ENCODE measurements at places on chromosomes 3 and 15.

DNA sequence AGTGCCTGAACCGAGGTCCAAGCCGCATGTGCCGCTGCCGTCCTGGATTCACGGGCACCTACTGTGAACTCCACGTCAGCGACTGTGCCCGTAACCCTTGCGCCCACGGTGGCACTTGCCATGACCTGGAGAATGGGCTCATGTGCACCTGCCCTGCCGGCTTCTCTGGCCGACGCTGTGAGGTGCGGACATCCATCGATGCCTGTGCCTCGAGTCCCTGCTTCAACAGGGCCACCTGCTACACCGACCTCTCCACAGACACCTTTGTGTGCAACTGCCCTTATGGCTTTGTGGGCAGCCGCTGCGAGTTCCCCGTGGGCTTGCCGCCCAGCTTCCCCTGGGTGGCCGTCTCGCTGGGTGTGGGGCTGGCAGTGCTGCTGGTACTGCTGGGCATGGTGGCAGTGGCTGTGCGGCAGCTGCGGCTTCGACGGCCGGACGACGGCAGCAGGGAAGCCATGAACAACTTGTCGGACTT, 7.1 kb downstream of the DLL4 start:
- no peak for DNase-seq

DNA sequence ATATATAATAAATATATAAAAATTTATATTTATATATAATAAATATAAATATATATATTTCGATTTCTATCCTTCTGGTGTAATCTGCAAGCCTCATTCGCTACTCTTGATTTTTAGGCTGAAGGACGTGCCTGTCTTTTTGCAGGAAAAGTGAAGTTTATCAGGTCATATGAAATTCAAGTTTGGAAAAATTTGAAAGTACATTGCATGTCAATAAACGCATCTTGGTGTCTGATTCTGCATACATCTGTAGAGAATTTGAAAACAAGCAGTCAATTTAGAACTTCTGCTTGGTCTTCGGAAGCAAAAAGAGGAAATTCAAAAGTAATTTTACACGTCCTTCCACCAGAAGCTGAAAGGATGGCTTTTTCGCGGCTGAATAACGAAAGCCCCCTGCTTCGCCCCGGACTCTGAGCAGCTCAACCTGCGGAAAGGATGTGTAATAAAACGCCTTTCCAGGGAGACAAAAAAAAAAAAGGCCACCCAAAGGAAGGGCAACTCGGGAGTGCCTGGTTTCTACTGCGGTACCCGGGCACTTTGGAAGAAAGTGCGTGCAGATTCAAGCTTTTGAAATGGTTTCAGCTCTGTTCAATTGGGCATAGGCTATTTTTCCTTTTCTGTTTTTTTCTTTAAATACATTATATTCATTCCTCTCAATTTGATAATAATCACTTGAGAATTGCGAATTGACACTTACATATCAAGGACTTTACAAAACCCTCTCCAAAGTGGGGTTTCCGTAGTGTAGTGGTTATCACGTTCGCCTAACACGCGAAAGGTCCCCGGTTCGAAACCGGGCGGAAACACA, 1.5 kb upstream of the MYNN start:
- peak; percentile 10 for DNase-seq

- DNase-seq: no peak
Observed at GRCh38 chr3:141448606-141449220, 38.1 kb upstream of the RASA2 start.

GRCh38 chr3:68963891-68964290, 31.5 kb upstream of the TAFA4 start:
- DNase-seq: no peak

DNA sequence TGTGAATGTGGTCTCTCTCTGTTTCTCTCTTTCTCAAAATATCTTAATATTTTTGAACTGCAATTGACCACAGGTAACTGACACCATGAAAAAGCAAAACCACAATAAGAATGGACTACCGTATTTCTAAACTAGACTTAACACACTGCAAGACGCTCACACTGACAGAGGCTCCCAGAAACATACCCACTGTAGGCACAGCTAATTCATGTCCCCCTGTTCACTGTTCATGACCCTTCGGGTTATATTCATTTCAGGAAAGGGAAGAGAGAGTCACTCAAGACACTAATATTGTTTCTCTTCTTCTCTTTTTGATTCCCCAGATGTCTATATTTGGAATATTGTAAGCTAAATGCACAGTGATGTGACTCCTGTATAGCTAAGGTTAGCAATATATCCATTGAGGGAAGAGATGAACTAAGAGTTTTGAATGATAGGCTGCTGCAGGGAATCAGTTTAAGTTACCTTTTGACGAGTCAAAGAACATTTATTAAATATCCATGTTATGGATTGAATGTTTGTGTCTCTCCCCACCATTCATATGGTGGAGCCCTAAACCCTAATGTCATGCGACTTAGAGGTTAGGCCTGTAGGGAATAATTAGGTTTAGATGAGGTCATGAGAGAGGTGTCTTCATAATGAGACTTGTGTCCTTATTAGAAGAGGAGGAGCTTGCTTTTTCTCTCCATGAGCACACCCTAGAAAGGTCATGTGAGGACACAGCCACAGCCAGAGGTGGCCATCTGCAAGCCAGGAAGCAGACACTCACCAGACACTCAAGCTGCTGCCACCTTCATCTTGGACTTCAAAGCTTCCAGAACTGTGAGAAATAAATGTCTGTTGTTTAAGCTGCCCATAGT, 216.6 kb upstream of the GRM7 start:
- no peak for DNase-seq

DNA sequence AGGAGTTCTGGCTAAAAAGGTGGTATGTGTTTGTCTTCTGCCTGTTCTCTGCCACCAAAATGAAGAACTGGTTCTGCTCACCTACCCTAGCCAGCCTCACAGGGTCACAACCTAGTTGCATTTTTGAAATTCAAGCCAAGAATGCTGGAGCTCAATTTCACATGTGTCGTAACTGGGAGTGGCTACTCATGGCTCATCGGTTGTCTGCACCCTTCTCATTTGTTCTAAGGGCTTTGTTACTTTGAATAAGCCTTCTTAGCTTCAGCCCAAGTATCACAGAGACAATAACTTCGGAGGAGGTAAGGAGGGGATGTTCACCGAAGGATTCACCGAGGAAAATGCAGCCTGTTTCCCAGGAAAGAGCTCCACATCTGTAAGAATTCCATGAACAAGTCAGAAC, 134.3 kb upstream of the RARB start:
- no peak for DNase-seq

- no peak for DNase-seq
Observed at GRCh38 chr3:160154033-160154432, 71.2 kb upstream of the C3orf80 start.

DNA sequence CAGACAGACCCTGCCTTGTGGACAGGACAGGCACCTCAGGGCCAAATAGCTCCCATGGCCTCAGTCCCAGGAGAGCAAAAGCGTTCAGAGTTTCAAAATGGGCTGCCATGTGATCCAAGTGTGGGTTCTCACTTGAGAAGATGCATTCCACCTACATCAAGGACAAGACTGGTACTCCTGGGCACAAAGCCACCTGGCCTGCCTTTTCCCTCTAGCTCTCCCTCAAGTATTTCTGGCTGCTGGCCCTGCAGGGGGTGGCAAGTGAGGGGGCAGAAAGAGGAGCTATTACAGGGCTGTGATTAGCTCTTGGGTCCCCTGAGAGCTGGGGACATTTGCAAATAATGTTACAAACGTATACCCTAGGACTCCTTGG, 6.5 kb upstream of the COL7A1 start:
- DNase-seq: no peak

- DNase-seq: no peak
Observed at GRCh38 chr3:75906555-75907112, 121.3 kb upstream of the ZNF717 start.

GRCh38 chr3:39990532-39990931, 181.1 kb downstream of the MYRIP start:
- peak; percentile 7 for DNase-seq

GRCh38 chr15:65837301-65838294, 31.7 kb upstream of the RAB11A start:
- no peak for DNase-seq

GRCh38 chr15:96160269-96160668, 170.2 kb upstream of the NR2F2 start:
- DNase-seq: no peak

DNA sequence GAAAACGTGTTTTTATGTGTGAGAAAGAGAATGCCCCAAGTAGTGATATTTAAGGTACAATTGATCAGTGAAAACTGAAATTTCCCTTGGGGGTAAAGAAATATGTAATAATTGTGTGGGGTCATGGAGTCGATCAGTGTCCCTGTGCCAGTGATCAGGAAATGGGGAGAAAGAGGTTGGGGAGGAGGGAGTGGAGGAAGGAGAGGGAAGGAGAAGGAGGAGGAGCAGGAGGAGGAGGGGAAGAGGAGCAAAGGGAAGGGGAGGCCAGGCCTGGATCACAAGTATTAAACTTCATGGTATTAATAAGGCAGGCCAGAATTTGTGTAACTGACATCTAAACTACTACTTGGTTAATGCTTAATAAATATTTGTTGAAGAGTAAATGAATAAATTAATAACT, 30.4 kb downstream of the THSD4 start:
- no peak for DNase-seq

DNA sequence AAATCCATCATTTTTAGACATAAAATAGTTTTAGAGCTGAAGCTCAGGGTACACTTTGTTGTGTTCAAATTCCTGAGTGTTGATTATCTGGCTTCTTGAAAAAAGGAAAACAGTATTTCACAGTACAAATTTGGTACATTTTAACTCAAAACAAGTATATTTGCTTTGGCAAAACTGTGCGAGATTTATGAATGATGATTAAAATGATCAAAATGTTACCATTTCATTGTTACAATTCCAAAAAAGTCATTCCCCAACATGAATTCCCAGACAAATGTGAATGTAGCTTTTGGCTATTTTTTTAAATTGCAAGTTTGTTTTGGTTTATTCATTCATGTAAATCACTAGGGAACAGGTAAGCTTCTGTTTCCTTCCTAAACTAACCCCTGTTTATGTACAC, 347.4 kb upstream of the DCBLD2 start:
- DNase-seq: no peak

- no peak for DNase-seq
Observed at GRCh38 chr15:95990833-95991232, 339.7 kb upstream of the NR2F2 start.

DNA sequence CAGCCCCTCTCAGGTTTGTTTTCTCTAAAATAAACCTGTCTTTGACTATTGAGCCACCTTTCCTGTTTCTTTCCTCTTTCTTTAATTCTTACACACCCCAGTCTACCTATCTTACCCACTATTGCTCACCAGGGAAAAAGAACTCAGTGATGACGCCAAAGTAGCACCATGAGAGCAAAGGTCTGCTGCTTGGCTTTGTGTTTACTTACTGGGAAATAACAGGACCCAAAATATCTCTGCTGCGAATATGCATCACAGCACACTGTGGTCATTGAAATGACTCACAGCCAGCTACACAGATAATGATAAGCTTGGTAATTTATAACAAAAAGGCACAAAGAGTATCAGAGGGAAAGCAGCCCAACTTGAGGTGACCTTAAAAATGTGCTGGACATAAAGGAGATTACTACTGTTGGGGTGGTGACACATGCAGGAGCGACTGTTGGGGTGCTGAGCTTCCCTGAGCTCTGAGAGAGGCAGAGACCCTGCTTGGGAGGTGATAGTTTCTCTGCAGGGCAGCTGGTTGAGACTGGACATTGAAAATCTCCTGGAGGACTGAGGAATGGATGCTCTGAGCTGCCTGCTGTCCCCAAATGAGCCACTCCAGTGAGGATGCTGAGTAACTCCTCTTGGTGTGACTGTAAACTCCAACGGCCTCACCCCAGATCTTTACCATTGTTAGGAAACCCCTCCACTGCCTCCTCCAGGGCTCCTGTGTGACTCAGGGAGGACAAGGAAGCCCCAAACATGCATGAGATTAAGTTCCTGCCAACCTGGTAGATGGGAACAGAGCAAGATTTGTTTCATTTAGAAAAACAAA, 14.5 kb downstream of the EFCAB12 start:
- DNase-seq: peak; percentile 72

DNA sequence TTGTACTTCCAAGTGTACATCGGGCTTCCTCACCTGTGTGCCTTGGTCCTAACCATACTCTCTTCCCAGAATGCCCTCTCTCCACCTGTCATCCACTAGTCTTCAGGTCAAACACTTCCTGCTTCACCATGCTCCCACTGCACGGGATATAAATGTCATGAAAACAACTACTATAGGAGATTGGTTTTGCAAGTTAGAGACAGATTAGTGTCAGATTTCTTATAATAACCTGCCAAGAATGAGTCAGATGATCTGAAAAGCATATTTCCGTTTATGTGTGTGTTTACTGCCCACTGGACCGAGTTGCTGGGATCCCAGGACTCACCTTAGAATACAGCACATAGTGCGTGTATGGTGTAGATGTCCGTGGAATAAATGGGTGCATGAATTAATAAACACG, 21.4 kb downstream of the PLA1A start:
- DNase-seq: no peak

DNA sequence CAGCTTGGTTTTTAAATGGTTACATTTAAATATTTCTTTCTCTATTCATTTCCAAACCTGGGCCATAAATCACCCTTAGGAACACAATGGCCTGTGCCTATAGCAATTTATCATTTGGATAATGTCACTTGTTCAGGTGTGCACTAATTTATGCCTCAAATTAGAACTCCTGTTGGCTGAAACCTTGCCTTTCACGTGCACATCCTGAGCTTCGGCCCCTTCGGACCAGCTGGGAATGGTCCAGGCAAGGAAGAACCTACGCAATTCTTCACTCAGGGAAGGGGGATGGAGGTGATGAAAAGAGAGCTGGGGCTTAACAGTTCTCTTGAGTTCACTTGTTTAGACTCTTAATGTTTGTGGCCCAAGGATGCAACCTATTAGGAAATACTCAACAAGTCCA, 324.1 kb upstream of the ICE2 start:
- no peak for DNase-seq

- no peak for DNase-seq
Observed at GRCh38 chr15:74716651-74717050, 8.7 kb downstream of the CYP1A1 start.

GRCh38 chr3:186964616-186965015, 34.3 kb downstream of the ST6GAL1 start:
- DNase-seq: no peak

- DNase-seq: no peak
Observed at GRCh38 chr3:96813820-96814650, at the start of gene EPHA6. Gene EPHA6 (plus strand): TSS chr3:96814594.

- no peak for DNase-seq
Observed at GRCh38 chr3:177437513-177438337, 240.4 kb upstream of the TBL1XR1 start.

- DNase-seq: no peak
Observed at GRCh38 chr15:55917881-55918296, 75.5 kb downstream of the NEDD4 start.

- no peak for DNase-seq
Observed at GRCh38 chr3:10875914-10876313, 59.9 kb downstream of the SLC6A11 start.

GRCh38 chr3:138846262-138846791, 11.6 kb upstream of the PIK3CB start:
- no peak for DNase-seq

GRCh38 chr3:11724615-11725339, 81.1 kb upstream of the VGLL4 start:
- DNase-seq: no peak

- no peak for DNase-seq
Observed at GRCh38 chr3:54630101-54630623, 297.7 kb downstream of the LRTM1 start.

- no peak for DNase-seq
Observed at GRCh38 chr3:44525060-44525459, 29.9 kb upstream of the ZKSCAN7 start.
